Stimulated activated CD4-positive, alpha-beta T cell treated with anti-CD3 and anti-CD28 coated beads, Interleukin-1b, Interleukin-23, amount 100 ng/mL, for 48 hours (primary cell): ENCODE measurements at places on chromosomes 16 and 17.

DNA sequence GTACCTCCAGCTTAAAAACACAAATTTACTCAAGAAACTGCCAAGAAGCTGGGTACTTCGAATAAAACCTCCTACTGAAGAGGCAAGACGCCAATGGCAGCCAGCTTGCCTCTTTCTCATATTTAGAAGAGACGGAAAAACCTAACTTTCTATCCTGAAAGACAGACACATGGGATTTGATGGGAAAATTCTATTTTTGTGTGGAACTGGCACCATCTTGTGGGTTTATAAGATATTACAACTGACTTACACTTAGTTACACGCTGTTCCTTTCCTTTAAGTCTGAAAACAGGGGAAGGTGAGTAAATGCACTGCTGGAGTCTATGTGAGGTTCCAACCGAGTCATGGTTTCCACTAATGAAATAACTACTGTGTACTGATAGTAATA lies 10.3 kb downstream of the ZNF18 start:
- DNase-seq = no peak

DNA sequence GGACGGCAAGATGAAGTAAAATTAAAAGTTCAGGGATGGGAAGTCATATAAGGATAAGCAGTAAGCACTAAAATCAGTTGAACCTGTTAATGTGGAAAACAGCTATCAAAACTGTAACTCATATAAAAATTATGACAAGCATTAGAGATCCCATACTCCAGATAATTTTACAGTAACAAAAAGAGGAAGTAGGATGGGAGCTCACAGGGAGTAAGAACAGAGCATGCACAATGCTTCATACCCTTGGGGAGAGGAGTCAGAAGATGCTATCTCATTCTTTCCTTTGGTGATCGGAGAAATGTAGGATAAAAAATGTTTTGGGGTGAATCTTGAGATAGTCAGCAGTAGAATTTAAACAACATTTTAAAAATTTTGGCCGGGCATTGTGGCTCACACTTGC lies 164.7 kb upstream of the CACNG5 start:
- DNase-seq = no peak

DNA sequence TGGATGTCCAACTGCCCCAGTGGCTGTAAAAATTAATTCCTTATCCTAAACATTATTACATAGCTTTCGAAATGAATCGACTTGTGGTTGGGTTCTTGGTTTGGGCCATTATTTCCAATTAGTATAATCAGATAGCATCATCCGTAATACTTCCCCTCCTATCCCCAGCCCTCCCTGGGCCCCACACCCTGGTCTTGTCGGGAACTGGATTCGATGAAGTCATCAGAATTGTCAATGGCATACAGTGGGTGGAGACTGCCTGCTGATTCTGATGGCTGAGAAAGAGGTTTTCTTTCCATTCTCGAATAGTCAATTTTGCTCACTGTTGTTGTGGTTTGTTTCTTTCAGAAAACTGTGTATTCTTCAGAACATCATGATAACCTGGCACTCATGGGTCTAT lies 395.1 kb downstream of the SEC14L1 start:
- no peak for DNase-seq

DNA sequence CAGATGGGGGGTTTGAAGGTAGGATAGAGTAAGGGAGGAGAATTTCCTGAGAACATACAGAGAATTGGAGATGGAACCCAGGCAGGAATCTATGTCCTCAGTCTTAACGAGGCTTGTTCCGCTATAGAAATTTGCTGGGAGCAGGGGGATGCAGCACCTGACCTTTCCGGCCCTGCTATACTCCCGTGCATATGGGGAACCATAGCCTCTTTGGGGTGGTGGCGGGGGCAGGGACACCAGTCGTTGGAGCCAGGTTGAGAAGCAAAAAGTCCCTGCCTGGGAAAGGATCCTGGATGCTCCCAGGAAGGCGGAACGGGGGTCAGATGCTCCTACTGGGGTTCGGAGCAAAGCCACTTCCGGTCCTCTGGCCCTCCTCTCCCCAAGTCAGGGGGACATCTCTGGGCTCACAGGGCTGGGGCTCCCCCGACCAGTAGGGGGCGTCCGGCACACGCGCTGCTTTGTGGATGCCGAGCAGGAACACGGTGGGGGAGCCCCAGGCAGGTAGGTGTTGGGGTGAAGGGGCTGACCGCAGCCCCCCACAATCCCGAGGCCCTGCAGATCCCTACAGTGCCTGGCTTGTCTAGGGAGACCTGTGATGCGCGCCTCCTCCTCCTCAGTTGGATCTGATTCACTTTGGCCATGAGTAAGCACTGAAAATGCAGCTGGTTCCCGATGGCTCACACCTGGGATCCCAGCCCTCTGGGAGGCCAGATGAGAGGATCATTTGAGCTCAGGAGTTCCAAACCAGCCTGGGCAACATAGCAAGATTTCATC lies 15.5 kb upstream of the TFAP4 start:
- peak; percentile 67 for DNase-seq

DNA sequence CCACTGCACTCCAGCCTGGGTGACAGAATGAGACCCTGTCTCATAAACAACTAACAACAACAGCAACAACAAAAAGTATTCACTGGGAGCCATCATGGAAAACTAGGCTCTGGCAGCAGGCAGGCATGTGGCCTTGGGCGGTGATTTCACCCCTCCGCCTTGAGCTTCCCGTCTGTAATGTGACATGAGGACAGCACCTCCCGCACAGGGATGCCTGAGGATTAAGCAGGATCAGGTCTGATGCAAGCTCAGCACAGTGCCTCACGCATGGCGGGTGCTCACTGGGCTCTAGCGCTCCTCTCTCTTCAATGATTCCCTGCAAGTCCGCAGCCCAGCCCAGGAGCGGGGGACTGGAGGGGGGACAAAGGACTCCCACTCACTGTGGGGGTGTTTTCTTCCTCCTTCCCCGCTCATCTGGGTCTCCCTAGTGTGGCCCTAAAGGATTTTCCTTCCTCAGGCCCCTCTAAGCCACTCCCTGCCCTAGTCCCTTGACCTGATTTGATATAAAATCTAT lies 2.8 kb downstream of the PLCD3 start:
- DNase-seq = no peak

- DNase-seq = no peak
Observed at GRCh38 chr16:3988824-3989223, 108.3 kb upstream of the CREBBP start.

DNA sequence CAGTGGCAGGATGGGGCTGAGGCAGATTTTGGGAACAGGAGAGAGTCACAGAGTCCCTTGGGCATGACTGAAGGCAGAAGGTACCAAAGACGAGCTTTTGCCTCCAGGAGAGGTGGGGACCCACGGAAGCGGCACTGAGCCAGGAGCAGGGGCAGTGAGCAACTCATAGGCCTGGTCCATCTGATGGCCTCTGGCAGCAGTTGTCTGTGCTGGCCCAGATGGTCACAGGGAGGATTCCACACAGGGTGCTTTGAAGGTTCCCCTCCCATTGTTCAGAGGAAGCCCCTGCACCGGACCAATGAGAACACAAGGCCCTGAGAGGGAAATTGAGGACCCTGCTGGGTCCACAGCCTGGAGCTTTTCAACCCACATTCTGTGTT lies 360.3 kb upstream of the TNRC6C start:
- DNase-seq = no peak

DNA sequence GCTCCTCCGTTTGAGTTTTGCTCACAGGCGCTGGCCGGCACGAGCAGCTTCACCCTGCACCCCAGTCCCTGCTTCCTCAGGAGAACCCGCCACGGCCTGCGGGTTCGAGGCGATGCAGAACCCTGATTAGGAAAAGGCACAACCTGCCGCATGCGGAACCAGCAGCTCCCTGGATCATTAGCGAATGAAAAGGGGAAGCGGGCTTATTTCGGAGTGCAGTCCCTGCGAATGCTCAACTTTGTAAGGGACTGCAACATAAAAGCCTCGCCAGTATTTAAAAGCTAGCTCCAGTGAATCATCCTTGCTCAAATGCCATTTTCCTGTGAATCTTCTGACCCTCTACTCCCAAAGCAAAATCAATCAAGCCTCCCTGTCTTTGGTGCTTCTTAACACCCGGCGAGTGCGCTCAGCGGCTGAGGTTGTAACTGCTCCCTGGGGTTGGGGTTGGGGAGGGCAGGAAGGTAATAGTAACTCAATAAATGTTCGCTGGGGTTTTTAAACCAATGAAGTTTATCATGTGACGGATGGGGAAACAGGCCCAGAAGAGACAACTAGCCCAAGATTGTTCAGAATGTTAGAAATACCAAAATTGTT lies 678 bp upstream of the AKAP10 start:
- DNase-seq = peak; percentile 37

- DNase-seq = no peak
Observed at GRCh38 chr17:75694536-75694935, 26.7 kb upstream of the ITGB4 start.

- DNase-seq = no peak
Observed at GRCh38 chr17:16999931-17000625, 28.2 kb upstream of the TNFRSF13B start.

- no peak for DNase-seq
Observed at GRCh38 chr16:50298591-50299507, 32.5 kb downstream of the ADCY7 start.

GRCh38 chr16:53207810-53208752 lies 153.3 kb downstream of the CHD9 start:
- no peak for DNase-seq

DNA sequence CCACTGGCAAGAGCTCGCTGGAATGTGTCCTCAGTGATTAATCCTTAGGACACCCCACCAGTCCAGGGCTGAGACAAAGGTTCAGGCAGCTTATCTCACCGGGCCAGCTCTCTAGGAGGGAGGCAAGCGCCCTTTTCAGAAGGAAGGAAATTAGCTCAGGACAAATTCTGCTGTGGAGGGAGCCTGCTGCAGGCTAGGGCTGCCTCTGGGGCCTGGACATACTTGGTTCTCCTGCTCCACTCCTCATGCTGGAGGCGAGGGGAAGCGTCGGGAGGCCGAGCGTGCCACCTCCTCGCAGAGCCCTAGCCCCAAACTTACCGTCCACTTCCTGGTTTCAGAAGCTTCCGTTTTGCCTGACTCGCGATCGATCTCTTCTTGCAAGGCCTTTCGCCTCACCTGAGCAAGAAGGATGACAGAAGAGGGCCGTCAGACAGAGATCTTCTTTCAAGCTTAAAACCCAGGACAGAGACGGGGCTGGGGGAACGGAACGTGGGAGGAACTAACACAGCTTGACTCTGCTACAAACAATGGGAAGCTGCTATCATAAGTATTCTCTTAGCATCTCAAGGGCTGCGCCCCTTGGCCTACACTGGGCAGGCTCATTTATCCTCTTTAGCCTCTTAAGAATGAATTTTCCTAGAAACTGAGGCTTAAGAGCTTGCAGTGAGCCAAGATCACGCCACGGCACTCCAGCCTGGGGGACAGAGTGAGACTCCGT lies 7.7 kb downstream of the KNOP1 start:
- DNase-seq = no peak

GRCh38 chr17:10754109-10754508 lies 24.3 kb upstream of the TMEM220 start:
- DNase-seq = peak; percentile 21

GRCh38 chr17:21286909-21287702 lies 2.6 kb downstream of the MAP2K3 start:
- DNase-seq = peak; percentile 35

- no peak for DNase-seq
Observed at GRCh38 chr17:77117415-77117814, 23.4 kb upstream of the SEC14L1 start.

DNA sequence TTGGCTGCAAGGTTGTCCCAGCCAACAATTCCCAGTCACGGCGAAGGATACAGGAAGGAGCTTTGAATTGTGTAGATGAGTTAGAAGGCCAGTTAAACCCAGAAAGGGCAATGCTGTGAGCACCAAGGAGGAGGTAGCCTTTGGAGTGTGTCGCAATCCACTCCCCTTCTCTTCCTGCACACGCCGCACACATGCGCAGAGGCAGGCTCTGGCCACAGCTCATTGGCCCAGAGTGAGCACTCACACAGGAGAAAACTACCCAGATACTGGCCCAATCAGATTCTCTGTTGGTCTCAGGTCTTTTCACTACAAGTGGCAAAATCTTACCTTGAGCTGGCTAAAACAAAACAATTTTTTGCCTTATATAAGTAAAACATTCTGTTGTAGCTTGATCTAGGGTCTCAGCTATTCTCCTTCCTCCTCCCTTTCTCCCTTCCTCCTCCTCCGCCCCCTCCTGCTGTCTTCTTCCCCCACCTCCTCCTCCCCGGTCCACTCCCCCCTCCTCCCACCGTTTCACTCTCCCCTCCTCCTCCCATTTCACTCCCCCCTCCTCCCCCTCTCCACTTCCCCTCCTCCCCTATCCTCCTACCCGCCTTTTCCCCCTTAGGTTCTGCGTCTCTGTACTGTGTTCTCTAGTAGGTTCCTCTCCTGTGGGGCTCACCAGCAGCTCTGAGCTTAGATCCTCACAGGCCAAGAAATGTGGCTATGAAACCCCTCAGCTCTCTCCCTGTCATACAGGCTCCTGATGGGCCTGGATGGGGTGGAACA lies 344.9 kb downstream of the CPPED1 start:
- DNase-seq = peak; percentile 56

GRCh38 chr16:10181196-10182162 lies 749 bp downstream of the GRIN2A start:
- DNase-seq = peak; percentile 41

DNA sequence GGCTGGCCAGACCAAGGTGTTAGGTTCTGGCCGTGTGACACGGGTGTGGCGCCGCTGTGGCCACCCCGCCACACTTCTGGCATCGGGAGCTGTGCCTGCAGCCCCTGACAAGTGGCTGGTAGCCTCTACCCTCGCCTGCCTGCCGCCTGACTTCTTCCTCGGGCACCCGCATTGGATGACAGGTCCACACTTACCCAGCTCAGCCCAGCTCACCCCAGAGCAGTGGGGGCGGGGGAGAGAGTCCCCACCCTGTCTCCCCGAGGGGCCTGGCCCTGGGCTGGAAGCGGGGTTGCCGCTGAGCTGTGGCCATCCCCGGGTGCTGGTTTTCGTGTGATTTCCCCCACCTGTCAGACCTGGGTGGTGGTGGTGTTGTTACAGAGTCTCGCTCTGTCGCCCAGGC lies 53.9 kb upstream of the ACSF3 start:
- DNase-seq = no peak

DNA sequence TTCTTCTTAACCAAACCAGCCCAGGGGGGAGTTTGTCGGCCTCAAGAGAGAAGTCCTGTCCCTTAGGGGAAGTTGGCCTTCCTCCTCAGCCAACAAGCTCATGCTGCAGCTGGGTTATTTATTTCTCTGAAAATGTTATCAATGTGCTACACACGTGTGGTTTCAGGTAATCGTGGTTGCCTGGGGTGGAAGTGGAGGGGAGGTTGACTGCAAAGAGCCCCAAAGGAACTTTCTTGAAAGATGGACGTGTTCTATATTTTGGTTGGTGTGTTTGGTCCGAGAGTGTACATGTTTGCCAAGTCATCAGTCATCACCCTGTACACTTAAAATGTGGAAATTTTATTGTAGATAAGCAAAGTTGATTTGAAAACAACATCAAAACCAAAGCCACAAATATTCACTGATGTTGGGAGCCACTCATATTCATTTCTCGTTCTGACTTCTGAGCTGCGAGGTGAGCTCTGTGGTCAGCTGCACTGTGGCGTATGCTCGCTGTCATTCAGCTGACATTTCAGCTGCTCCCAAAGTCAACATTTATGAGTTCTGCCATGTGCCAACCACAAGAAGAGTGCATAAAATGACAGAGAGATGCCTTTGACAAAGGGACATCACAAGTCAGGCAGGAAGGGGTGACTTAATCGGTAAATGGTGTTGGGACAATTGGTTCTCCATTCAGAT lies 26.5 kb upstream of the ADGRG1 start:
- DNase-seq = peak; percentile 81

- DNase-seq = no peak
Observed at GRCh38 chr16:8828541-8829165, 31.0 kb downstream of the PMM2 start.

GRCh38 chr17:63766754-63767153 lies 6.6 kb downstream of the CCDC47 start:
- no peak for DNase-seq
